Activated B cell treated with CpG ODN at 0.5 μM for 24 hours (primary cell): ENCODE measurements at places on chromosomes 5 and 9.

DNA sequence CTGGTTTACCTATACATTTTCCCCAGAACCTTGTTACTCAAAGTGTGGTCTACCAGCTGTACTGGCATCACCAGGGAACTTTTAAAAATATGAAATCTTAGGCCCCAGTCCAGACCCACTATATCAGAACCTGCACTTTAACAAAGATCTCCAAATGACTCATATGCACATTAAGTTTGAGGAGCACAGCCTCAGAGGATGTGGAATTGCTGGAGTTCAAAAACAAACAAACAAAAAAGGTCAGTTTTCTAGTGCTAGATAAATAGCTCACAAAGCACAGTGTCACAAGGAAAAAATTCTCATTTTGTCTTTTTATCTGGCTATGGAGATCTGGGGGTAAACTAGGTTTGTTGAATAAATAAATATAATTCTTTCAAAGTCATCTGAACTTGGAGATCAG, 68.9 kb upstream of the ANKRD55 start:
- DNase-seq = no peak

GRCh38 chr5:24188216-24188925, 456.4 kb downstream of the CDH10 start:
- DNase-seq = no peak

- no peak for DNase-seq
Observed at GRCh38 chr9:86163503-86163902, 64.1 kb upstream of the GOLM1 start.

GRCh38 chr5:148465381-148466235, 81.8 kb downstream of the FBXO38 start:
- no peak for DNase-seq

GRCh38 chr5:26932238-26932637, 106.1 kb downstream of the CDH9 start:
- DNase-seq = no peak

DNA sequence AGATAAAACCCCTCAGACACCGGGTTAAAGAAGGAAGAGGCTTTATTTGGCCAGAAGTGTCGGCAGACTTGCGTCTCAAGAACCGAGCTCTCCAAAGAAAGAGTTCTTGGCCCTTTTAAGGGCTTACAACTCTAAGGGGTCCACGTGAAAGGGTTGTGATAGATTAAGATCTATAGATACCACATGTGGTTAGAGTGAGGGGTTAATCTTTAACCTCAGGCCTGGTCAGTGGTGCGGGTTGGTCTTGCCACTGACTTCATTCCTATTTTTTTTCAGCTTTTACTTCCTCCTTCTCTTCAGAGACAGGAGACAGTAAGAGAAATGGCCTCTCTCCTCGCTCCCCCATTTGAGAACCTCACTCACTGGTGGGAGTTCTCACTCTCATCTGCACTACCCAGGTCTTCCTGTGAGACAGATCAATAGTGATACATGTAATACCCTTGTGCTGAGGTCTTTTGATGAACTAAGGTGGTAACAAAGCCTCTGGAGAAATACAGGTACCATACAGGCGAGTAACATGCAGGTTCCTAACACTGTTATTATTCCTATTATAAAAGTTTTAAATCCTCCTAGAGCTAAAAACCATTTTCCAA, 52.4 kb upstream of the COX7C start:
- DNase-seq = no peak

GRCh38 chr5:43161244-43161643, 30.8 kb upstream of the NIM1K start:
- DNase-seq = no peak
